ENCODE measurements at places on chromosomes 2 and 18.
A peak's percentile ranks its signal among the peaks of the same experiment; 100 is the strongest.

GRCh38 chr2:23249348-23249747 lies 135.6 kb upstream of the KLHL29 start:
- no peak for DNase-seq

GRCh38 chr2:203811491-203812221 lies 55.9 kb upstream of the CTLA4 start:
- peak; percentile 59 for DNase-seq

- no peak for DNase-seq
Observed at GRCh38 chr2:219314804-219315468, 5.7 kb upstream of the PTPRN start.

- no peak for DNase-seq
Observed at GRCh38 chr2:197254776-197255530, 55.6 kb downstream of the ANKRD44 start.

DNA sequence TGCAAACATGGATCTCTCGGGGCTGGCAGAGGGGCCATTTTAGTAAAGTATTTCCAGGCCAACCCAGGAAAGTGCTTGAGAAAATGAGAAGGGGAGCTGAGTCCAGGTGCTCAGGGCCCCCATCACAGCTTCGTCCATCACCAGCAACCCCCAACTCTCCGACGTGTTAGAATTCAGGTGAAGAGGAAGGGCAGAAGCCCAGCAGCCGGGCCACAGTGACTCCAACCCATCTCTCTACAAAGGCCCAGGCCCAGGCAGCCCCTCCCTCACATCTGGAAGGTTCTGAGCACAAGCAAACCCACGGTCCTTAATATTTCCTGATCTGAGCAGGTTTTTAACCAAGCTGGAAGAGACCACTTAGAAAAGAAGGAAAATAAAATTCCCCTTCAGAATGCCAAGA lies 34.7 kb upstream of the COL6A3 start:
- DNase-seq = no peak

GRCh38 chr2:205138735-205139134 lies 543.6 kb upstream of the NRP2 start:
- no peak for DNase-seq

- no peak for DNase-seq
Observed at GRCh38 chr2:96847586-96847985, 3.8 kb upstream of the ANKRD23 start.

- DNase-seq = no peak
Observed at GRCh38 chr2:213122725-213123124, 28.7 kb downstream of the IKZF2 start.

DNA sequence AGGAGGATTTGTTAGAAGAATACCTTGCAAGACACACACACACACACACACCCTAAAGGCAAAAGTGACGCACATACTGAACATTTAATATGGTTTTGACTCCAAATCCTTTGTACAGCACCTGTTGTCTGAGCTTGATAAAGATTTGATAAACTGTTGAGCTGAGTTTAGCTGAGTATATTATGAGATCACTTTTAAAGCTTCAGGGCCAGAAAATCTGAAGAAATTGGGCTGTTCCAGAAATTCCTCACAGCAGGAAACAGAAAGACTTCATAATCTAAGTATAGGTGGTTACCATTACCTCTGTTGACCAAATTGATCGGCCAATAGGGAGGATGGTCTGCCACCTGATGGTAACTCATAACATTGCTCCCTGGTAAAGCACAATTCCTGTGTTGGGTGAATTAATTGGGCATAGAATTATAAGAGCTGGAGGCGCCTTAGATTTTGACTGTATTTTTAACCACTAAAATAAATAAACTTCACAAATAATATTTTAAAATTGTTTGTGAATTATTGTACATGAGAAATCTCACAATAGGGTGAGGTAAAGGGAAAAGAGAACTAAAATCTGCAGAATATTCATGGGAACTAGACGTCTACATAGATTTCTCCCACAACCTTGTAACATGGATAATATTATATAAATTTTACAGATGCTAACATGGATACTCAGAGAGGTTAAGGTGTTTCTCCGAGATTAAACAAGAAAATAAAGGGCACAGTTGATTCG lies 21.8 kb upstream of the RPIA start:
- no peak for DNase-seq

- no peak for DNase-seq
Observed at GRCh38 chr2:158734442-158734841, 60.7 kb upstream of the DAPL1 start.

GRCh38 chr18:6017171-6017570 lies 121.8 kb upstream of the TMEM200C start:
- DNase-seq = no peak

DNA sequence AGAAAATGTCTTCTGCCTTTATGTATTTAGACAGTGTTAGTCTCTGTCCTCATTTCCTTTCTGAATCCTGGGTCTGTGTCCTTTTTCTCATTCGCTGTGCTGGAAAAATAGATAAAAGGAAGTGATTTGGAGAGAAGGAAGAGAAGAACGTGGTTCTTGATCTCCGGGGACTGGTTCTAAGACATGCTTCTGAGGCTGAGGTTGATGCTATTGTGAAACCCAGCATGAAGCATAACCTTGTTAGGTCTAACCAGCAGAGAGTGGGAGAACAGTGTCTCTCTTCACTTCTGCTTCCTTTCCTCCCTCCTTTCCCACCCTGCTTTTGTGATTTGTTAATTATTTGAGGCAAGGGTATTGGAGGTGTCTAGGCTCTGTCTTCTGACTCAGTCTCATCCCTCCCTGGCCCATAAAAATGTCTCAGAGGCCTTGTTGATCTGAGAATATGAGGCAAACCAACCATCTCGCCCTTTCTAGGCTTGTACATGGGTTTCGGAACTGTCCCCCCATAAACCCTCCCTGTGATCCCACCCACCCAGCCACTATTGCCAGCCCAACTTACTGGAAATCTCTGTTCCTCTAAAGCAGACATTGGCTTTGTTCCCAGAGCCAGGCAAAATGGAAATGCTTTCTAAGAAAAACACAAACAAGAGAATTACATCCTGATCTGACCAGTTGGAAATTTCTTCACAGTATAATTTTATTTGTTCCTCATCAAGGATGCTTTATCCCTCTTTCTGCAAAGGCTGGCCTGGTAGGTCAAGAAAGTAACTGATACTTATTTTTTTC lies 360.6 kb upstream of the TNP1 start:
- DNase-seq = peak; percentile 33

DNA sequence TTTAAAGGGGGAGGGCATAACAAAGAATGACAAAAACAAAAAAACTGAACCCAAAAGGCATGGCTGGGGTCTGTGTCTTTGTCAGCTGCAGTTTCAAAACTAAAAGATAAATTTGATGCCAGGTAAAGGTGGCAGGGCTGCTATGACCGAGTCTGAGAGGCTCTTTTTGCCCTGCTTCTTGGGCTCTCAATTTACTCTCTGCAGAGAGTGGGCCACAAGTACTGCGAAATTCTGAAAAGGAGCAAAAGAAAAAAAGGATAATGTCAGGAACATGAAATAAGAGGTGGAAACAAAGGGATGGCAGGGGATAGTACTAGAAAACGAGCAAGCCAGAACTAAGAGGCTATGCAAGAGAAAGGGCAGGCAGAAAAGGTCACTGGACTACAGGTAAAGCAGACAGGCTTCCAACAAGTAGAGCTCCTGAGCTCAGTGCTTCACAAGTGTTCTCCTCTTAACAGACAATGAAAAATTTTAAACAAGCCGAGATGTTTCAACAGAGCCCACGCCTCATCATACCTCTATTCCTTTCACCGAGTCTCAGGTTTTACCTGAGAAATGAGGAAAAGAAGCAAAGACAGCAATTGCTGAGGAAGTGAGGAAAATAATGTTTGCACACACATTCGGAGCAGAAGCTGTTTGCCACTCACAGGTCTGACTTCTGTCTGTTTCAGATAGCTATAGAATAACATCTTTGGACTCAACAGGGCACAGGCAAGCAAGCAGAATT lies 7.3 kb downstream of the IRS1 start:
- peak; percentile 3 for DNase-seq

- DNase-seq = no peak
Observed at GRCh38 chr18:45573514-45573913, 41.8 kb upstream of the SLC14A2 start.

GRCh38 chr2:236787885-236788284 lies 218.3 kb downstream of the ACKR3 start:
- no peak for DNase-seq

- peak; percentile 27 for DNase-seq
Observed at GRCh38 chr2:112253261-112253815, 1.5 kb downstream of the ZC3H8 start.

DNA sequence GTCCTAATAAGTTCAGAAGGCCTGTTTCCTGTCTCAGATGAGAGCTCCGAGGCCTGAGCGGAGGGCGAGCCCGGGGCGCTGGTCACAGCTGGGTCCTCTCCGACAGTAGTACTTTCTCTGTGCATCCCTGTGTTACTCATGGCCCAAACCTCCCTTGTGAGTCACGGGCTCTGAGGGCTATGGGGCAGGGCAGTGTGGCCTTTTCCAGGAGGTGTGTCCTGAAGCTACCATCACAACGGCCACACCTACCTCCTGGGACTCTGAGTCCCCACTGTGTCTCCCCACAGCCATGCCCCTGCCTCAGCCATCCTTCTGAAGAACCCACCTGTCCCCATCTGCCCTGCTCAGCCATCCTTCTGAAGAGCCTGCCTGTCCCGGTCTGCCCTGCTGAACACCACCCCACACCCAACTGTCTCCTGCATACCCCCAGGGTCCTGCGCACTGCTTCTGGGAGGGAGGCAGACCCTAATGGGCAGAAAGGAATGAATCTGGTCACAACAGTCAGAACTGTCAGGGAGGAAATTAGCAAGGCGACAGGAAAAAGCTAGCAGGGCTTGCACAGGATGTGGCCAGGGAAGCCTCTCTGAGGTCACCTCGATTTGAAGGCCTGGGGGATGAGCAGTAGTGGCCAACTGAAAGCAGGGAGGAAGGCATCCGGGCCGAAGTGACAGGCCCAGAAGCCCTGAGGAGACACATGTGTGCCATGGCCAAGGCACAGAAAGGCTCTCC lies 145.4 kb upstream of the RIOK3 start:
- DNase-seq = peak; percentile 66

GRCh38 chr18:21146016-21146415 lies 34.4 kb upstream of the ROCK1 start:
- no peak for DNase-seq

- no peak for DNase-seq
Observed at GRCh38 chr2:94759211-94759610, 112.0 kb upstream of the TEKT4 start.

DNA sequence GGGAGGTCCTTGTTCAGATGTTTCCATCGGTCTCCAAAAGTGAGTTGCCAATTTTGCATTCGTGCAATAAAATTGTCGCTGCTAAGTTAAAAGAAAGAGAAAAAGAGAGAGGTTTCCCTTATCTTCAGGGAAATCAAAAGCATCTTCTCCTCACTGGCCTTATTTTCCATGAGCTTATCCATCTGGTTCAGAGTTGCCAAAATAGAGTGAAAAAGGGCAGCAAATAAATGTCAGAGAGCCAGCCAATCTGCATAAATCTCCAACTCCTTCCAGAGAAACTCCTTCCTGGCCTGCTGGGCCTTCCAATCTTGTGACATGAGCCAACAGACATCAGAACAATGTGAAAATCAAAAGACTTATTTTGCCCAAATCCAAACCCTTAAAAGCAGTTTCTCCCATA lies 28.4 kb downstream of the PAX3 start:
- no peak for DNase-seq

DNA sequence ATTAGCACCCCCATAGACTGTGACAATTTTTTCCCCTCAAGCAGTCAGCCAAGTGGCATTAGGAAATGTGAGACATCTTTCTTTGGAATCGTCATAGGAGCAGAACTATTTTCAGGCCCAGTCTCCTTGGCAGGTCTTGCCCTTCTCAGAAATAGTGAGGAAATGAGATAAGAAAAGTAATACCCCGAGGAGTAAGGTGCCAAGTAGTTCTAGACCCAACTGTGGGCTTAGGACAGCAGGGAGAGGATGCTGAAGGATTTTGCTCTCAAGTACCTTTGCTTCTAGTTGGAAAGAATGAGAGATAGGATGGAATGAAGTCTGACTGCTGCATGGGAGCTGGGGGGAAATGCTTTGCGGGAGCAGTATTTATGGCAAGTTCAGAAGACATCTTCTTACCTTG lies 31.8 kb downstream of the PRKCE start:
- DNase-seq = no peak

- DNase-seq = no peak
Observed at GRCh38 chr18:607930-608329, 11.1 kb downstream of the CLUL1 start.

- peak; percentile 91 for DNase-seq
Observed at GRCh38 chr2:74037379-74037860, 52.7 kb downstream of the TET3 start.

GRCh38 chr2:138689705-138690104 lies 90.5 kb downstream of the NXPH2 start:
- peak; percentile 91 for DNase-seq

- no peak for DNase-seq
Observed at GRCh38 chr2:63790491-63790890, 51.2 kb upstream of the UGP2 start.

DNA sequence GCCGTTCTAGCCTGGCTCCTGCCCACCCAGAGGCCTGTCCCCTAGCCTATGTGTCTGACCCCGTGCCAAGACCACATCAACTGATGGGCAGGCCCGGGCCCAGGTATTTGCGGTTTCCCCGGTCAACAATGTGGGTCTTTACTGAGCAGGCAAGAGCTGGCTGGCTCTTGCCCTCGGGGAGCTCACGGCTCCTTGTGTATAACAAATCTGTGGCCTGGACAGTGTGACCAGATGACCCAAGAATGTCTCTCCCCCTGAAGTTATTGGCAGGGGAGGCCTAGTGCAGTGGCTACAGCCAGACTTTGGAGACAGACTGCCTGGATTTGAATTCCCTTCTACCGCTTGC lies 179.6 kb downstream of the KLHL29 start:
- DNase-seq = no peak

DNA sequence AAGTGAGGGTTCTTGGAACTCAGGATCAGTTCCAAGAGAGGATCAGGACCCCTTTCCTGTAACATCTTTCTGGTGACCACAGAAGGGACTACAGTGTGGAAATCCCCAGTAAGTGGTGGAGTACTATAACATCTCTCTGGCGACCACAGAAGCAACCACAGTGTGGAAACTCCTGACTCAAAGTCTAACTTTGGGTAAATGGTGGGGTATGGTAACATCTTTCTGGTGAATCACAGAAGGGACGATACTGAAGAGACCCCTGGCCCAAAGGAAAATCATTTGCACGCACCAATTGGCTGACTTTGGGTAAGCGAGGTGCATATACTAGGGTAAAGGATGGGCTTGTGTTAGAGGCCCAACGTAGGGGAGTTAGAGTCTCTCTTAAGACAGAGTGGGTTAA lies 56.3 kb upstream of the GULP1 start:
- DNase-seq = no peak

DNA sequence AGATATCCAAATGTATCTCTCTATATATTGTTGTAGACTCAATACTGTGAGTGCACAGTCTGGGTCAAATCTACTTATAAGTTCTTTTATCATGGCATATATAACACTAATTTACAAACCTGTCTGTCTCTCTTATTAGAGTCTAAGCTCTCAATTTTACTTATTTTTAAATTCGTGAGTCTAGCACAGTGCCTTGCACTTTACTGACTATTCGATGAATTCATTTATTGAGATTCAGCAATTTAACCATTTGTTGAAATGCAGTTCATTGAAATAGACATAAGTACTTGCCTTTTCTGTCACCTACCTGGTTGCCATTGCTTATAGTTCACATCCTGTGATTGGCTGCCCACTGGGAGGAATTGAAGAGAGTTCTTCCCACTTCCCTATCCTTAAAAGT lies 10.3 kb upstream of the ALS2 start:
- no peak for DNase-seq

GRCh38 chr2:121877366-121877765 lies 121.9 kb downstream of the TSN start:
- DNase-seq = no peak

Data from AML-193 (cell line).